H1 (cell line): ENCODE measurements at places on chromosomes 11 and 22.
A peak's percentile ranks its signal among the peaks of the same experiment; 100 is the strongest.

GRCh38 chr22:20298110-20298802 lies 21.6 kb downstream of the DGCR6L start:
- H3K27ac ChIP-seq: no peak overlapping the region
- no peaks in the 10 kb centered on the region for H3K36me3 ChIP-seq
- peaks cover 45% of the 10 kb centered on the region for H3K27me3 ChIP-seq
- peak overlapping the region; percentile 46 for H3K4me3 ChIP-seq
- no peak for DNase-seq
- H3K4me1 ChIP-seq: no peaks in the 10 kb centered on the region

GRCh38 chr11:69209038-69209350 lies 53.3 kb downstream of the SMIM38 start:
- DNase-seq: no peak
- H3K36me3 ChIP-seq: no peaks in the 10 kb centered on the region
- H3K27ac ChIP-seq: no peak overlapping the region
- no peaks in the 10 kb centered on the region for H3K27me3 ChIP-seq
- H3K4me1 ChIP-seq: no peaks in the 10 kb centered on the region

- H3K27ac ChIP-seq: no peak overlapping the region
- H3K36me3 ChIP-seq: no peaks in the 10 kb centered on the region
- H3K27me3 ChIP-seq: no peaks in the 10 kb centered on the region
- DNase-seq: no peak
Measured at GRCh38 chr11:114039551-114039950, 20.0 kb upstream of the ZBTB16 start.

DNA sequence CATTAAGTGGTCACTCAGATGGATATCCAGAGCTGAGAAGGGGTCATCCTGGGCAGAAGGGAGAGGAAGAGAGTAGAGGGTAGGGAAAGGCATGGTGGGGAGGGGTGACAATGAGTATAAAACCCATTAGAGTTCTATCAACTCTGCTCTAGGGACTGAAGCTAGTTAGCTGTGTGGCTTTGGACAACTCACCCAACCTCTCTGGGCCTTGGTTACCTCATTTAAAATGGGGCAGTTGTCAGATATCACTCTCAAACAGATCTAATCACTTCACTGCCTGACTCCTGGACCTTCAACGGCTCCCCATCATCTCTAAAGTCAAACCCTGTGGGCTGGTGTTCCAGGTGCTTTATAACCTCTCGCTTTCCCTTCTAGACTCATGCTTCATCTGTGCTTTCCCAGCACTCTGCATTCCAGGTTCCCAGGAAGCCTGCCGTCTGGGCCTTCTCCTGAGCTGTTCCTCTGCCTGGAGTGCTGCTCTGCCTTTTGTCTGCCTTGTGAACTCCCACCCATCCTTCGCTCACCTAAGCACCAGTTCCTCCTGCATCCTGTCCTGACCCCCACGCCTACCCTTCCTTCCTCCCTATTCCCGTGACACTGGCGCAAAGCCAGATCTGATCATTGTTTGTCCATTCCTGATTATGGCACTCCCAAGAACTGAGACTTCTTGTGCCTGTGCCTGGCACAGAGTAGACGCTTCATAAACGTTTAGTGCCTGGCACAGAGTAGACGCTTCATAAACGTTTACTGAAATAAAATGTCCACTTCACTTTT lies 22.3 kb upstream of the KCNJ11 start:
- H3K4me3 ChIP-seq: no peak overlapping the region
- H3K36me3 ChIP-seq: no peaks in the 10 kb centered on the region
- no peaks in the 10 kb centered on the region for H3K27me3 ChIP-seq
- no peak overlapping the region for H3K27ac ChIP-seq
- DNase-seq: no peak

DNA sequence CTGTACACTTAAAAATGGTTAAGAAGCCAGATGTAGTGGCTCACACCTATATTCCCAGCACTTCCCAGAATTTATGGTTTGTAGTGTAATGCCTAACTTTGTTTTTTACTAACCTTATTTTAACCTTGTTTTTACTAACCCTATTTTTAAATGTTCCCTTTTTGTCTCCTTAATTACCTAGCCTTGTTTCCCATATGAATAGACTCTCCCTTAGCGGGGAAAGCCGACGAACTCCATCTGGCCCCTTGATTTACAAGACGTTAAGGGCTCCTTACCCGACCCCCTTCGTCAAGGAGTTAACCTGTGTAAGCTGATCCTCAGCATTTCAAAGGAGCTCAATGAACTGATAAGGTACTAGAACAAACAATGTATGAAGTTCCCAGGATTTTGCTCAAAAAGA lies 17.1 kb downstream of the APOBEC3H start:
- H3K27ac ChIP-seq: no peak overlapping the region
- H3K4me1 ChIP-seq: peaks cover 10% of the 10 kb centered on the region; the same call in 1 of the 2 replicates
- no peaks in the 10 kb centered on the region for H3K27me3 ChIP-seq
- DNase-seq: peak; percentile 49
- no peak overlapping the region for H3K4me3 ChIP-seq

GRCh38 chr11:10426475-10426874 lies 28.6 kb upstream of the AMPD3 start:
- H3K36me3 ChIP-seq: no peaks in the 10 kb centered on the region
- H3K27me3 ChIP-seq: no peaks in the 10 kb centered on the region
- no peak overlapping the region for H3K27ac ChIP-seq
- no peak overlapping the region for H3K4me3 ChIP-seq
- H3K4me1 ChIP-seq: no peaks in the 10 kb centered on the region

- no peaks in the 10 kb centered on the region for H3K4me1 ChIP-seq
- H3K36me3 ChIP-seq: peaks cover 51% of the 10 kb centered on the region
- no peak overlapping the region for H3K4me3 ChIP-seq
- no peak for DNase-seq
Measured at GRCh38 chr11:47480762-47481161, 31.8 kb upstream of the RAPSN start.

DNA sequence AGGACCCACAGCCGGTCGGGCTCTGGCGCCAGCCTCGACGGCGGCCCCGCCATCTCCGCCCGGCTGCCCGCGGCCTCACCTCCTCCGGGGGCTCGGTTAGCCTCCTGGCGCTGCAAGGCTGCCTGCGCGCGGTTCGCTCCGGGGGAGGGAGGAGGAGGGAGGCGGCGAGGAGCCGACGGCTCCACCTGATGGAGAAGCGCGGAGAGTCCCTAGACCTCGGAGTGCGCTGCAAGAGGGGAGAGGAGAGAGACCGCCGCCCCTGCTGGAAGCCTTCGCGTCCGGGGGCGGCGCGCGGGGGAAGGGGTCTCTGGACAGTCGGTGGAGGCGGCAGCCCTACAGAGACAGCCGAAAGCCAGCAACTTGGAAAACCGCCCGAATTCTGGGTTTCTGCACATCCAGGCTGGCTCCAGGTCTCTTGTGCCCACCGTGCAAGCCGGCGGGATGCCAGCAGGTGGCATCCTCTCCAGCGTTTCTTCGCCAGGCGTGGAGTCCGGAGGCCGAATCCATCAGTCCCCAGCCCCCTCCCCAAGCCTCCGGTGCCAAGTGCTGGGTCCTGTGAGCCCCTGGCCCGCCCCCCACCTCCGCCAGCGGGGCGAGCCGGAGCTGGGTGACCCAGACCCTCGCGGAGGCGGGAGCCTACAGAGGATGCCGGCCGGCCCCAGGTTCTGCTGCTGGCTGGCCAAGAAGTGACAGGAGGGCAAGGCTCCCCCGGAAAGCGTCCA lies 2.9 kb upstream of the KIRREL3 start:
- H3K4me1 ChIP-seq: peaks cover 10% of the 10 kb centered on the region
- no peak for DNase-seq
- no peaks in the 10 kb centered on the region for H3K36me3 ChIP-seq
- peaks cover 44% of the 10 kb centered on the region for H3K27me3 ChIP-seq
- no peak overlapping the region for H3K27ac ChIP-seq
- H3K4me3 ChIP-seq: peak overlapping the region; percentile 46

DNA sequence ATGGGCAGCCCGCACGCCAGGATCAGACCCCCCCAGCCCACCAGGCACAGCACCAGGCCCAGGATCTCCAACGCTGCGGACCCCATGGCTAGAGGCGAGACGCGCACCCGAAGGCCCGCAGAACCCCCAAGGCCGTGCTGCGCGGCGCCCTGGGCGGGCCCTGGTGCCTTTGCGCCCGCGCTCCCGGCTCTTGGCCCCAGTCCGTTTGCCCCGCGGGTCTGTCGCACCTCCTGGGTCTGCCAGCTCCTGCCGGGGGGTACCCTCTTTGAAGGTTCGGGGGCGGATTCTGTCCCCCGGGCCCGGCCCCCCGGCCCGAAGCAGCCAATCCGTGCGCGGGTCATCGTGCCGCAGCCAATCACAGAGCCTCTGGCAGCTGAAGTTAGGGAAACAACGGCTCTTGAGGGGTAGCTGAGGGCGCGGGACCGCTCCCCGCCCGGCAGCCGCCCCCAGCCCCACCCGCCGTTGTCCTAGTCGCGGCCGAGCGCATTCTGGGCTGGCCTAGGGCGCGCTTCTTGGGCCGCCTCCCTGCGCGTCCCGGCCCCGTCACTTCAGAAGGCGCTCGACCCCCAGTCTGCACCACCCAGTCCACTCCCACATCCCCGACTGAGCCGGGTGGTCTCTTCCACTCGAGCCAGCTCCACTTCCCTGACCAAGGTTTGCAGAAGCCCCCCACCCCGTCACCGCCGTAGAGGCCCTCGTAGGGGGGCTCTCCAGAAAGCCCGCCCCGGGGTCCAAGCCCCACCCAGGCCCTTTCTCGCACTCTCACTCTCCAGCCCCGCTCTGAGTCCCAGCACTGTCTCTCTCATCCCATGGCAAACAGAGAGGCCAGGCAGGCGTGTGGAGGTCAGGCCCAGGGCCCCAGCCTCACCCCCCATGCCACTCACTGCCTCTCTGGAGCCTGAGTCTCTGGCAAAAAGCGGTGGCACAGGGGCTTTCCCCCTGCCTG lies at the start of gene CLDN5:
CLDN5 (minus strand) TSS at position 241 of the 946 bp plus-strand sequence; CDS start at position 86, 155 bp downstream.
- H3K27me3 ChIP-seq: peaks cover 29% of the 10 kb centered on the region
- H3K27ac ChIP-seq: no peak within 1 kb of the TSS
- DNase-seq: no peak
- H3K4me1 ChIP-seq: peaks cover 13% of the 10 kb centered on the region
- no peaks in the 10 kb centered on the region for H3K36me3 ChIP-seq

DNA sequence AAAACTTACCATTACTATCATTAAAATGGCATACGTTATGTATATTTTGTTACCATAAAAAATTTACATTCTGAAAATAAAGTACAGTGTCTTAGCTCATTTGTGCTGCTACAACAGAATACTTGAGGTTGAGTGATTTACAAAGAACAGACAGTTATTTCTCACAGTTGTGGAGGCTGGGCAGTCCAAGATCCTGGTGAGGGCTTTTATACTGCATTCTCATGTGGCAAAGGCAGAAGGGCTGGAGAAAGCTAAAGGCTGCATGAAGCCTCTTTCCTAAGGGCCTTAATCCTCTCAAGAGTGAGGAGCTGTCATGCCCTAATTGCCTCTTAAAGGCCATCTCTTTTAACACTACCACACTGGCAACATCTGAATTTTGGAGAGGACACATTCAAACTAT lies 13.3 kb downstream of the GGTLC2 start:
- H3K4me1 ChIP-seq: no peaks in the 10 kb centered on the region; the same call in 1 of the 2 replicates
- peaks cover 34% of the 10 kb centered on the region for H3K27me3 ChIP-seq
- H3K36me3 ChIP-seq: no peaks in the 10 kb centered on the region

- H3K27me3 ChIP-seq: no peaks in the 10 kb centered on the region
- no peak overlapping the region for H3K4me3 ChIP-seq
- no peak overlapping the region for H3K27ac ChIP-seq
Measured at GRCh38 chr11:56911312-56911711, 77.4 kb upstream of the OR5AK2 start.

GRCh38 chr22:16914006-16914405 lies 88.8 kb upstream of the XKR3 start:
- no peaks in the 10 kb centered on the region for H3K27me3 ChIP-seq
- H3K27ac ChIP-seq: no peak overlapping the region
- no peaks in the 10 kb centered on the region for H3K4me1 ChIP-seq

GRCh38 chr11:45885274-45885920 lies at the start of gene MAPK8IP1:
Gene MAPK8IP1 (plus strand): TSS chr11:45885651. CDS start chr11:45885821, 170 bp downstream.
- no peak within 1 kb of the TSS for H3K27ac ChIP-seq
- H3K4me3 ChIP-seq: peak within 1 kb of the TSS; percentile 83
- DNase-seq: peak; percentile 82
- peaks cover 3% of the 10 kb centered on the region for H3K4me1 ChIP-seq

DNA sequence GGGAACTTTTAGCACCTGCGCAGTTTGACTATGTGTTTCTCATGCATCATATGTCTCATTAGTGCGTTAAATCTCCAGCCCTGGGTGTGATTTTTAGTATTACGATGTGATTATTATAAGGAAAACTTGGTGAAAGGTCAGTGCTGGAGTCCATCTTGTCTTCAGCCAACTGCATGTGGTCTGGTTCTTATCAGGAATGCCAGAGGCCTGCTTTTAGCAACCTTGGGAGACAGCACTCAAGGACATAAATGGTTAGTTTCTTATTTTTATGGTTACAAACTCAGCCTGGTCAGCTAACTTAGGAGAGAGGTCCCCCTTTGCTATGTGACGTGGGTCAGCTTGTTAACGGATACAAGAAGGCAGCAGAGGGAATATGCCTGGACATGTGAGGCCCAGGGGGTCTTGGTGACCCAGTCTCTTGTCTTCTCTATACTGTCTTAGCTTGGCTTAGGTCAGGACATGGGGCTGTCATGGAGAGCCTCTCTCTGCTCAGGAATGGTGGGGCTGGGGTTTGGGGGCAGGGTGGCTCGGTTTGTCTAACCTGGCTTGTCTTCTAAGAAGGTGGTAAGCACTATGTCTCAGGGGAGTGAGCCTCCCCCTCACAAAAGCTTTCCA lies 21.5 kb downstream of the KCTD21 start:
- H3K4me3 ChIP-seq: no peak overlapping the region
- H3K4me1 ChIP-seq: no peaks in the 10 kb centered on the region
- no peak overlapping the region for H3K27ac ChIP-seq
- DNase-seq: no peak
- no peaks in the 10 kb centered on the region for H3K27me3 ChIP-seq
- H3K36me3 ChIP-seq: no peaks in the 10 kb centered on the region

DNA sequence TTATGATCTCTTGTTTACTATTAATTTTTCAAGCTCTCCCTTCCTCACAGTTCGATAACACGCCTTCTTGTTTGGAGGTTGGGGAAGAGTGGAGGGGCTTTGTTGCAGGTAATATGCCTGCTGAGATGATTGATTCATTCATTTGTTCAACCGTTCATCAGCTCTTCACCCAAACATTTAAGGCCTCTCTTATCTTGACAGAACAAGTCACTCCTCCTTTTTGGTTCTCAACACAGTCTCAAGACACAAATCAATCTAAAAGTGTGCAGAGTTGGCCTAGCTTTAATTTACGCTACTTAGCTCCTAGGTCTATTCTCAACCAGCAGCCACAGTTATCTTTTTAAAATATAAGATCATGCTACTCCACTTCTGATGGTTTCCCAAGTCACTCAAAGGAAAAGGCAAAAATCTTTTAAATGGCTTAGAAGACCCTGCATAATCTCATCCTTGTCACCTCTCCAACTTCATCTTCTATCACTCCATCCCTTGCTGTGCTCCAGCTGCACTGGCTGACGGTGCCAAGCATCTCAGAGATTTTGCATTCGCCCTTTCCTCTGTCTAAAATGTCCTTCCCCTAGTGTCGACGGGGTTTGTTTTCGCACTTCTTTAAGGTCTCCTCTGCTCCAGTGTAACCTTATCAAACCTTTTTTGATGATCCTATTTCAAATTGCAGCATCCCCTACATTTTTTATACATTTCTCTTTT lies 60.3 kb downstream of the AMBRA1 start:
- DNase-seq: no peak
- no peaks in the 10 kb centered on the region for H3K36me3 ChIP-seq
- no peak overlapping the region for H3K4me3 ChIP-seq
- peaks cover 8% of the 10 kb centered on the region for H3K4me1 ChIP-seq
- no peak overlapping the region for H3K27ac ChIP-seq
- H3K27me3 ChIP-seq: no peaks in the 10 kb centered on the region
